ENCODE measurements at places on chromosomes 5 and 9. TPM values are rescaled to one million over a fixed set of nuclear protein-coding genes. Genes with fewer than 3 reads are reported as not detected.

Gene RNF180
- polyA plus RNA-seq: 0.05 TPM

DNA sequence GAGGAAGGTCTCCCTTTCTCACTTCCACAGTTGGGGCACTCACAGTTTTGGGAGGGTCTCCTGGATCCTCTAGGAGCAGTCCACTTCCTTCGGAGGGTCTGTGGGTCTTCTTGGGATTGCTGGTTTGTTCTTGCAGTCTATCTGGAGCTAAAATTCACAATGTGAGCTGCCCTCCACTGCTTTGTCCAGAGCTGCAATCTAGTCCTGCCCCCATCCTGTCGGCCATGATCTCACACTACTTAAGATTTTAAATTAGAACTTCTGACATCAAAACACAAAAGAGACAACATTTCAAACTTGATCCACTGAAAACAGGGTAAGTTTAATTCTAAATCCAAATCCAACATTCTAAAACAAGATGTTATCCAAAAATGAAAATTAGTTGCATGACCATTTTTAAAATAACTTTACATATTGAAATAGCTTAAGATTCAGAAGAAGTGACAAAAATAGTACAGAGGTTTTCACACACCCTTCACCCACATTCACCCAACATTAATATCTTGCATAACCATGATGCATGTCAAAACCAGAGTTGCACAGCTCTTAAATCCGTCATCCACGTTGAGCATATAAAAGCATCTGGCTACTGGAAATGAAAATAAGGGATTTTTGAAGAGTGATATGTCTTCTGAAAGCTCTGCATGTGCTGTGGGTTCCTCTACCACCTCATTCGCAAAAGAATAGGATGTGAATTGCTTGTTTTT lies 113.7 kb upstream of the EPB41L4A start:
- DNase-seq: no peak
- no peaks in the 10 kb centered on the region for H3K36me3 ChIP-seq
- H3K27ac ChIP-seq: no peak overlapping the region
- no peaks in the 10 kb centered on the region for H3K27me3 ChIP-seq

Gene CFAP77
- polyA plus RNA-seq: 1.1 TPM

GRCh38 chr5:178224403-178224802 lies 8.2 kb downstream of the PHYKPL start:
- DNase-seq: no peak
- peaks cover 25% of the 10 kb centered on the region for H3K36me3 ChIP-seq
- no peak overlapping the region for H3K4me3 ChIP-seq

- no peak for DNase-seq
- H3K27me3 ChIP-seq: no peaks in the 10 kb centered on the region
- no peak overlapping the region for H3K4me3 ChIP-seq
- no peak overlapping the region for H3K27ac ChIP-seq
These were observed 192.7 kb downstream of the TENT4A start for GRCh38 chr5:6905883-6906282.

GRCh38 chr5:72160959-72161358 lies 53.7 kb downstream of the MAP1B start:
- DNase-seq: no peak
- H3K4me1 ChIP-seq: peaks cover 45% of the 10 kb centered on the region
- peak overlapping the region; percentile 36 for H3K27ac ChIP-seq
- H3K36me3 ChIP-seq: peaks cover 62% of the 10 kb centered on the region

Gene MOB3B
- polyA plus RNA-seq: 0.90 TPM

Gene PCDHB11
- polyA plus RNA-seq: 0.61 TPM

Gene PCDHA1
- polyA plus RNA-seq: 0.21 TPM
